ENCODE measurements at places on chromosomes 12 and 14.

DNA sequence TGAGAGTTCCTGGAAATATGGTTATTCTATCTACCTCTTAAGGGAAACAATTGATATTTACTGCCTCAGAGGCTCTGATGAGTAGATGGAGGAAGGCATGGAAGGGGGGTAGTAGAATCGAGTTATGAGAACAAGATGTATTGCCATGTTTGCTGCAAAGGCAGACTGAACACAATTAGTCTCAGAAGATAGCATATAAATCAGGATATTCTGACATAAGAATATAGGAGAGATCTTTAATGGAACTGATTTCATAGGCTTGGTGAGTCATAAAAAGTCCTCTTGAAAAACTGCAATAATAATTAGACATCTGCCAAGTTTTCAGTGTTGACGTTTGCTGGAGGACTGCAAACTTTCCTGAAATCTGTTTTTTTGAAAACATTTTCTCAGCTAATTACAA is 636.1 kb downstream of the TMTC2 start:
- H3K27me3 ChIP-seq, result no peaks in the 10 kb centered on the region
- H3K4me1 ChIP-seq, result no peaks in the 10 kb centered on the region
- no peak overlapping the region for H3K4me3 ChIP-seq
- no peaks in the 10 kb centered on the region for H3K36me3 ChIP-seq
- DNase-seq, result no peak

GRCh38 chr14:64463195-64463594 is 2.1 kb upstream of the AKAP5 start:
- DNase-seq, result no peak
- no peak overlapping the region for H3K4me3 ChIP-seq
- no peak overlapping the region for H3K27ac ChIP-seq
- H3K4me1 ChIP-seq, result no peaks in the 10 kb centered on the region
- H3K27me3 ChIP-seq, result no peaks in the 10 kb centered on the region

- H3K36me3 ChIP-seq, result no peaks in the 10 kb centered on the region
- H3K27ac ChIP-seq, result no peak overlapping the region
- no peaks in the 10 kb centered on the region for H3K27me3 ChIP-seq
- DNase-seq, result no peak
Observed at GRCh38 chr12:120235369-120236323, 29.9 kb downstream of the PXN start.

- no peaks in the 10 kb centered on the region for H3K4me1 ChIP-seq
- no peak for DNase-seq
- no peaks in the 10 kb centered on the region for H3K27me3 ChIP-seq
- H3K27ac ChIP-seq, result no peak overlapping the region
- H3K4me3 ChIP-seq, result no peak overlapping the region
Observed at GRCh38 chr12:17456486-17456885, 633.5 kb downstream of the RERGL start.

- H3K36me3 ChIP-seq, result no peaks in the 10 kb centered on the region
- H3K27ac ChIP-seq, result no peak overlapping the region
- no peak for DNase-seq
- no peaks in the 10 kb centered on the region for H3K27me3 ChIP-seq
- H3K4me1 ChIP-seq, result no peaks in the 10 kb centered on the region
Observed at GRCh38 chr12:129063600-129063999, 210.3 kb downstream of the GLT1D1 start.
